ENCODE measurements at places on chromosomes 13 and 19.

DNA sequence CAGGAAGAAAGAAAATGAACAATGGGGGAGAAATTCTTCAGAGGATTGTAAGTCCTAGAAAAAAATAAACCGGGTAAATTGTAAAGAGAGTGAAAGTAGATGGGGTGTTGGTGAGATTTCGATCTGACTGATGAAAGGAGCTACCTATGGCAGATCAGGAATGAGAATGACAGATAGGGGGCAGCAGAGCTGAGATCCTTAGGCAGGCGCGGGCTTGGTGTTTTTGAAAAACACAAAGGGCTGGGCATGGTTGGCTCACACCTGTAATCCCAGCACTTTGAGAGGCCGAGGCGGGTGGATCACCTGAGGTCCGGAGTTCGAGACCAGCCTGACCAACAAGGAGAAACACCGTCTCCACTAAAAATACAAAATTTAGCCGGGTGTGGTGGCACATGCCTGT, 1468.6 kb upstream of the SLC10A2 start:
- DNase-seq, result no peak

GRCh38 chr19:51816711-51817110, 21.8 kb downstream of the FPR3 start:
- DNase-seq, result no peak

DNA sequence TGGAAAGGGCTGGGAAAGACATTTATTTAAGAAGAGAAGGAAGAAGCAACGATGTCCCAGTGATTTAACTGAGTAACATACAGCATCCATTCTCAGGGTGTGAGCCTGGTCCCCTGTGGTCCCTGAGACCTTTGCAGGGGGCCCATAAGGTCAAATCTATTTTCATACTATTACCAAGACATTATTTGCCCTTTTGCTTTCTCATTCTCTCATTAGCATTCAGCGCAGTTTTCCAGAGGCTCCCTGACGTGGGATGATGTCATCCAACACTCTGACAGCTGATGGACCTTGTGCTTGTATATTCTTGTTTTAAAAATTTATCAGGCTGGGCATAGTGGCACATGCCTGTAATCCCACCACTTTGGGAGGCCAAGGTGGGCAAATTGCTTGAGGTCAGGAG, 18.3 kb upstream of the HNRNPUL1 start:
- DNase-seq, result no peak

DNA sequence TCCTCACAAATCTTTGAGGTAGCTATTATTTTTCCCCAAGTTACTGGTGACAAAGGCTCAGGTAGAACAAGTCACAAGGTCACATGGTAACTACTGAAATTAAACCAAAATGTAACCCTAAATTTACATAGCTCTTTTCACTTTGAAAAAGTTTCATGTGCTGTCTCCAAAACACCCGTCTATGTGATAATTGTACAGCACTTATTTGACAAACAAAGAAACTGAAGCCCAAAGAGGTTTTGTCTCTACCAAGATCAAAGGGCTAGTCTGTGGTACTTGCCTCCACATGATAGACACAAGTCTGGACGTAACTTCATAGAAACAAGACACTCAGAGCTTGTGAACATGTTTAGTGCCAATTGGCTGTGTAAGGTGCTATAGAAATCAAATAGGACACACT, 108.3 kb downstream of the SACS start:
- DNase-seq, result no peak

- no peak for DNase-seq
These were observed 67.8 kb downstream of the DGKH start for GRCh38 chr13:42116225-42116624.
